ENCODE measurements at places on chromosomes 13 and 19. TPM values are rescaled to one million over a fixed set of nuclear protein-coding genes. Genes with fewer than 3 reads are reported as not detected.
A peak's percentile ranks its signal among the peaks of the same experiment; 100 is the strongest.

GRCh38 chr19:39351537-39352064 is 9.4 kb downstream of the SAMD4B start:
- H3K27ac ChIP-seq: peak overlapping the region; percentile 41
- H3K27me3 ChIP-seq: no peaks in the 10 kb centered on the region
- peaks cover 37% of the 10 kb centered on the region for H3K36me3 ChIP-seq
- no peak overlapping the region for H3K4me3 ChIP-seq

GRCh38 chr19:49362929-49363267 is 682 bp upstream of the TEAD2 start:
- no peaks in the 10 kb centered on the region for H3K36me3 ChIP-seq
- DNase-seq: no peak
- no peak overlapping the region for H3K4me3 ChIP-seq
- peaks cover 31% of the 10 kb centered on the region for H3K27me3 ChIP-seq
- peaks cover 5% of the 10 kb centered on the region for H3K4me1 ChIP-seq
- H3K27ac ChIP-seq: no peak overlapping the region

DNA sequence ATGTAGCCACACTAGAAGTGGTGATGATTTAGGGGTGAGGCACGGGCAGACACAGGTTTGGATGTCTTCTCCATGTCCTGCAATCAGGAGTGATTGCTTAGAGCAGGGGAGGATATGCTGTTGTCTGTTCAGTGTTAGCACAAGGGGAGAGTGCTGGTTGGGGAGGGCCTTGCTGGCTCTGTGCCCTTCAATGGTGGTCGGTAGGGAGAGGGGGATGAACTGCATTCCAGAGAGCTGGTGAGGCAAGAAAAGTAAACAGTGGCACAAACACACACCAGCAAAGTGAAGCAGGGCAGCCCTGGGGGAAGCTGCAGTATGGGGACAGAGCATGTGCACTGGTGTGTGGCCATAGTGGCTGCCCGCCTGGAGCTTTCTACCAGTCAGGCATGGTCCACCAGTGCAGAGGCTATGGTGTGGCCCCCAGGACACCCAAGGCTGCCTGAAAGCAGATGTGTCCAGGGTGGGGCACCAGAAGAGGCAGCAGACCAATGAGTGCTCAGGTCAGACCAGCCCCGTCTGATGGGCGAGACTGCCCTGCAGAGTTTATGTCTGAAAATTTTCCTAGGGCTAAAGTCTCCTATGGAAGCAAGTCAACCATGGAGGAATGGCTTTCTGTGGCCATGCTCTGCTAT is 1676.9 kb downstream of the PCDH9 start:
- no peaks in the 10 kb centered on the region for H3K27me3 ChIP-seq
- no peak for DNase-seq
- H3K4me1 ChIP-seq: no peaks in the 10 kb centered on the region
- no peak overlapping the region for H3K4me3 ChIP-seq

DNA sequence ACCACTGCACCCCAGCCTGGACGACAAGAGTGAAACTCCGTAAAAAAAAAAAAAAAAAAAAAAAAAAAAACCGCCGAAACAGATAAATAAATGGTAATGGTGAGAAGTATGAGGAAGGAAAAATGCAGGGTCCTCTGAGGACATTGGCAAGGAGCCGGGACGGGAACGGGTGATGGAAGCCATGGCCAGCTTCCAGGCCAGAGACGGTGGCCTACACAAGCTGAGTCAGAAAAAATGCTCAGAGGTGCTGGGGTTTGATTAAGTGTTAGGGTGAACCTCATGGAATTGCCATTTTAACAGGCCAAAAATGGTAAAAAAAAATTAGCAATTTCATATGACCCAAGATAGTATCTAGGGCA is 866 bp upstream of the ZSWIM4 start:
- H3K4me3 ChIP-seq: peak overlapping the region; percentile 100
- peaks cover 38% of the 10 kb centered on the region for H3K4me1 ChIP-seq
- DNase-seq: no peak
- no peaks in the 10 kb centered on the region for H3K36me3 ChIP-seq

Gene PNMA8A
- total RNA-seq: not detected
